ENCODE measurements at places on chromosomes 7 and 10. TPM values are rescaled to one million over a fixed set of nuclear protein-coding genes. Genes with fewer than 3 reads are reported as not detected.

DNA sequence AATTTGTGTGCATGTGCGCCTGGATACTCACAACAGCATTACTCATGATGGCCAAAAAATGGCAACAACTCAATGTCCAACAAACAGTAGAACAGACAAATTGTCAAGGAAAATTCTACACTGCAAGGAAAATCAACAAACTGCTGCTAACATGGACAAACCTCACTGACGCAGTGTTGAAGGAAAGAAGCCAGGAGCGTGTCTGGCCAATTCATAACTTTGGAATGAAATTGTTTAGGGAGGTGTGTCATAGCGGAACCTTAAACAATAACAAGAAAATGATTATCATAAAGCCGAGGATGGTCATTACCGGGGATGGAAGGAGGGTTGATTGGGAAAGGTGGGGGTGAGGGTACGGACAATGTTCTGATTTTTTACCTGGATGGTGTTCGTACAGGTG lies 29.1 kb downstream of the ALOX5 start:
- DNase-seq = no peak

The CNTNAP2 gene
- total RNA-seq = not detected

GRCh38 chr7:43937444-43937843 lies 11.2 kb downstream of the UBE2D4 start:
- DNase-seq = no peak

The OR2A5 gene
- not detected for total RNA-seq

- no peak for DNase-seq
Observed at GRCh38 chr10:71603150-71603549, 116.4 kb downstream of the C10orf105 start.

DNA sequence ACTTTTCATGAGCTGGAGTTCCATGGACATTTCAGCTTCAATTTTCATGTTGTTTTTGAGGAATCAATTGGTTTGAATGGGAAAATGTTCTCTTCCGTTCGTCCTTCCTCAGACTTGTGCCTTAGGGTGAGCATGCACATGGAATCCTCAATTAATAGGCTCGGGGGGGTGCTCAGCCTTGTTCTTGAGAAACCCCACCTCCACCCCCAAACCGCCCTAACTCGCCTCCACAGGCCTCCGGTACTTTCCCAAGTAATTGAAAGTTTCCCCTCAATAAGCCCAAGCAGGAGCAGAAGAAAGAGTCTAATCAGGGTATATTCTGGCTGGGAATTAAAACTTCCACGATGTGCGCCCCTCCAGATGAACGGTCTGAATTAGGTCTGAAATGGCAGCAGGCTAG lies 945.2 kb downstream of the GRID1 start:
- no peak for DNase-seq

GRCh38 chr10:102951316-102951715 lies 33.2 kb downstream of the CNNM2 start:
- DNase-seq = no peak

- DNase-seq = peak; percentile 66
Observed at GRCh38 chr7:100516135-100516812, 22.7 kb upstream of the AGFG2 start.

GRCh38 chr10:82392533-82392932 lies 517.5 kb downstream of the NRG3 start:
- DNase-seq = no peak

GRCh38 chr7:82051601-82052000 lies 281.8 kb upstream of the HGF start:
- DNase-seq = no peak

The TACR2 gene
- not detected for total RNA-seq

GRCh38 chr10:7075110-7075509 lies 335.7 kb downstream of the SFMBT2 start:
- no peak for DNase-seq

DNA sequence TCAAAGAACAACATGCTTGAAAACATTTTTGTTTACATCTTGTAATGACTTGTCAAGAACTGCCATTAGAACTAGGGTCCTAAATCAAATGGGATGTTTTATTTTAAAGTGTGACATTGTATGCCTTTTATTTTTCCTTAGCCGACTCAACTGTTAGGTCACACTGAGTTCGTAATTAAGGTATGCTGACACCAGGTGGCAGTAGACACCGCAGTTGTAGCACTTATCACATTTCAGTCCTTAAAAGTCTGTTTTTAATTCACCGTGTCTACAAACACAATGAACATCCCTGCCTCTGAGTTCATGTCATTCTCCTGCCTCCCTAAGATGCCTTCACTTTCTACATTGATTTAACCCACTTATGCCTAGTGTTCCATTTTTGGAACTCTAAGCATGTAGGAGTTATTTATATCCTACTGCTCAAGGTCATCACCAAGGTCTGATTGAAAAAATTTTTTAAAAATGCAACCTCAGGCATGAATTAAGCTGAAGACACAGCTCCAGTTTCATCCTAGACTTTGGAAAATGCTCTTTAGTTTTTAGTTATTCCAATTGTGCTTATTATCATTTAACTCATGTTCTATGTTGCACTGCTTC lies 186.1 kb downstream of the BMPER start:
- DNase-seq = peak; percentile 19

DNA sequence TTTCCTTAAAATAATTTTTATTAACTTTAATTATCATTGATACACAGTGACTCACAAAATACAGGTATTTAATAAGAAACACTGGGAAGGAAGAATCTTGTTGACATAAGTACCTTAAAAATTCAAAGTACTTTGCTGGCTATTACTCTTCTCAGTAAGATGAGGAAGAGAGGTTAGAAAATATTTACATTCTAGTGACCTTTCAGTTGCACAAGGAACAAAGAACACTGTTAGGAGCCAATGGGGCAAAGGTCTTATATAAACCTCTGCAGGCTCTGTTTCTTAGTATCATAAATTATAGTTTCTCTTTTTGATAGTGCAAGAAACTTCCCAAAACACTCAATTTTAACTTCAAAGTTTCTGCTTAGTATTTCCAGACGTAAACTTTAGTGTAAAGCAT lies 4.8 kb upstream of the TAX1BP1 start:
- no peak for DNase-seq

DNA sequence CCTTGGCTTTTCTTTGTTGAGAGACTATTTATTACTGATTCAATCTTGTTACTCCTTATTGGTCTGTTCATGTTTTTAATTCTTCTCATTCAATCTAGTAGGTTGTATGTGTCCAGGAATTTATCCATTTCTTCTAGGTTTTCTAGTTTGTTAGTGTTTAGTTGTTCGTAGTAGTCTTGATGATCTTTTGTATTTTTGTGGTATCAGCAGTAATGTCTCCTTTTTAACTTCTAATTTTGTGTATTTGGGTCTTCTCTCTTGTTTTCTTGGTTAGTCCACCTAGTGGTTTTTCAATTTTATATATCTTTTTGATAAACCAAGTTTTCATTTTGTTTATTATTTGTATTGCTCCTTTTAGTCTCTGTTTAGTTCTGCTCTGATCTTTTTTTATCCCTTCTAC lies 546.9 kb upstream of the TPK1 start:
- no peak for DNase-seq

The SDK1 gene
- 1.6 TPM for total RNA-seq

The FFAR4 gene
- total RNA-seq = not detected

The ALDH18A1 gene
- 89.3 TPM for total RNA-seq

GRCh38 chr10:98420786-98421185 lies 5.8 kb upstream of the PYROXD2 start:
- DNase-seq = no peak

The TEX47 gene
- total RNA-seq = not detected

DNA sequence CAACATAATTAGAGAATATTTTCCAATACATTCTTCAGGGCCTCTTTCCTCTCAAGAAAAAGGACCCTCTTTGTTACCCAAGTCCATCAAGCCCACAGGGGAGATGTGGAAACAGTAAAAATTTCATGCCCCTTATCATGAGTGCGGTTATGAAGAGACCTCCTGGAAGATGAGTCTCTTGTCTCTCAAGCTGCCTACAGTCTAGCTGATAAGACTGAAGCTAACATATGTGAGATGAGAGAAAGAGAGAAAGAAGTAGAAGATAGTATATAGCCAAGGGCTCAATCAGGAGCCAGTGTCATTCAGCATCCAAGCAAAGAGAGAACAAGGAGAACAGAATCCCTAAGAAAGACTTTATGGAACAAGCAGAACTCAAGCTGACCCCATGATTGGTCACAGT lies 75.9 kb upstream of the CABCOCO1 start:
- no peak for DNase-seq

The GSTO1 gene
- 203 TPM for total RNA-seq

GRCh38 chr10:86336341-86336740 lies 30.3 kb downstream of the GRID1 start:
- no peak for DNase-seq

The LANCL2 gene
- total RNA-seq = 28.6 TPM

The ENO4 gene
- total RNA-seq = not detected

GRCh38 chr7:5758286-5758685 lies 23.2 kb downstream of the RNF216 start:
- no peak for DNase-seq

The SFTPA1 gene
- total RNA-seq = not detected

The CYP2C19 gene
- total RNA-seq = not detected

- DNase-seq = no peak
Observed at GRCh38 chr7:49789736-49790135, 16.3 kb downstream of the VWC2 start.

DNA sequence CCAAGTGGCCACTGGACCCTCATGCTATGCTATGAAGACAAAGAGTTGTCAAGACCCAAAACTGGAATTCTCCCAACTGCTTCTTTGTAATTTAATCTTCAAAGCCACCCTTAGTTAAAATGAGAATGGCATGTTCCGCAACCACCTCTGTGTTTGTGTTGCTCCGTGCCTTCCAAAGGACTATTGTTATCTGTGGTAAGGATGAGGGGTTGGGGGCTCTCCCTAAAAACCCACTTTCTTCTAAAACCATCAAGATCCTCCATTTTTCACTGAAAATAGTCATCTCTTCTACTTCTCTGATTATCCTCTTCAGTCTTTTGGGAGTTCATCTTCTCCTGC lies 222.1 kb upstream of the AOAH start:
- no peak for DNase-seq

- DNase-seq = no peak
Observed at GRCh38 chr10:3009341-3009740, 58.0 kb upstream of the PFKP start.

DNA sequence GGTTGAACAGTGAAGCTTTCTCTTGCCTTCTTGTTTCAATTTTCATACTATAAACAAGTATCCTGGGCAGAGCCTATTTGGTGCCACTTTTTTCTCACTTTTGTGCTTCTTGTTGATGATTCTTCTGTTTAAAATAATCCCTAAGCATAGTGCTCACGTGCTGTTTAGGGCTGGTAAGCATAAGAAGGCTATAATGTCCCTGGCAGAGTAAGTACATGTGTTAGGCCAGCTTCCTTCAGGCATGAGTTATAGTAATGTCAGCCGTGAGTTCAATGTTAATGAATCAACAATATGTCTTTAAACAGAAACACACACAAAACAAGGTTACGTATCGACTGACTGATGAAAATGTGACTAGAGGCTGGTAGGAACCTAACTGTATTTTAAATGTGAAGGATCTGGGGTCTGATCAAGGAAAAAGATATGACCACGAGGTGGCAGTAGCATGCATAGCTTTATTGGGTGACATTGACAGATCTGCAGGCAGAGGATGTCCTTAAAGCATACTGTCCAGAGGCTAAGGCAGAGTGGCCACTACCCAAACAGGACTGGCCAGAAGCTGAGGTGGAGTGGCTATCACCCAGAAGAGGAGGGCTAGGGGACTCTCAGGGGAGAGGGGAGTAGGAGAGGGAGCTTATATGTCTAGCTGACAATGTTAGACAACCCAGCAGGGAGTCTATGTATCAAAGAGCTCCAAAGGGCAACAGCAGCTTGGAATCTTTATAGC lies 113.7 kb downstream of the BRAF start:
- DNase-seq = peak; percentile 69

All from HT1080 (cell line).